Fibroblast of skin of scalp (primary cell): ENCODE measurements at places on chromosomes 3 and 15.
A peak's percentile ranks its signal among the peaks of the same experiment; 100 is the strongest.

DNA sequence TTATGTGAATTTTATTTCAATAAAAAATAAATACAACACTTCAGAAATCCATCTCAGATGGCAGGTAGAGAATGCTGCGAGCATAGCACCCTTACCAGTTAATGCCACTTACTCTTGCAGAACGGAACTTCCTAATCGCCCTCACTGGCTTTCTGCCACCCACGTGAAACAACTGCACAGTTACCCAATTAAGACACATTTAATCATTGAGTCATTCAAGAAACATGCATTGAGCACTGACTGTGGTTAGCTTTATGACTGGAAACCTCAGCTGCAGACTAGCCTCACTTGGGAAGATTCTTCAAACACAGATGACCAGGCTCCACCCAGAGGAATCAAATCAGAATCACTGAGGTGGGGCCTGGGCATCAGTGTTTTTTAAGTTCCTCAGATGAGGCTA is 5.6 kb upstream of the MFGE8 start:
- peak; percentile 98 for DNase-seq

DNA sequence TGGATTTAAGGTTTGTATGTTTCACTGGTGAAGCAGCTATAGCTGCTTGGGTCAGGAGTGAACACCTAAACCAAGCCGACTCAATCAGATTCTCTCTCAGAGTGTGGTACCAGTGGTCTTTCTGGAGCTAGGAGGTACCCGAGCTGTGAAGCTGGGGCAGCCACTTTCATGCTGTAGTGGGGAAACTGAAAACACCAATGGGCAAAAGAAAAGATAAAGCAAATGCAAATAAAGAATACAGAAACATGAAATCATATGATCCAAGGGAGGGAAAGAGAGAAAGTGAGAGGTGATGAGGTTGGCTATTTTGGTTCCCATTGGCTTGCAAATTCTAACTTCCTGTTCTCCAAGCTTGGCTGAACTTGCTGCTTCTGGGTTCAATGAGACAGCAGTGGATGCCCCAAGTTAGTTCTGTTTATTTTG is 212.3 kb upstream of the CFAP20DC start:
- DNase-seq: no peak

DNA sequence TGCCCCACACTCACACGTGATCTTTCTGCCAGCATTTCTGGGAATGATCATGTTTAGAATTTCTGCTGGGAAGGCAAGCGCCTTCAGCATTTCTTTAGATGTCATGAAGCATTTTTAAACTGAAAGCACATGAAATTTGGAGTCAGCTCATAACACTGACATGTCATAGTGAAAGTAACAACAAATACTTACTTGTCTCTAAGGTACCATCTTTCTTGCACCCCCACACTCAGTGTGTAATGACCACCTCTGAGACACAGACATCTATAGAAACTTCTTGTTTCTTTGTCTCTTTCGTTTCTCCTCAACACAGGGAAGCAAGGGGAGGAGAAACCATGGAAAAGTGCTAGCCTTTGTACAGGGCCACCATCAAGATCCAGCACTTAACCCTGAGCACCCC is 171.7 kb downstream of the RORA start:
- no peak for DNase-seq

GRCh38 chr3:184350618-184351017 is 10.8 kb downstream of the CLCN2 start:
- DNase-seq: peak; percentile 20

- DNase-seq: no peak
Measured at GRCh38 chr3:149009732-149010131, 18.4 kb downstream of the GYG1 start.

DNA sequence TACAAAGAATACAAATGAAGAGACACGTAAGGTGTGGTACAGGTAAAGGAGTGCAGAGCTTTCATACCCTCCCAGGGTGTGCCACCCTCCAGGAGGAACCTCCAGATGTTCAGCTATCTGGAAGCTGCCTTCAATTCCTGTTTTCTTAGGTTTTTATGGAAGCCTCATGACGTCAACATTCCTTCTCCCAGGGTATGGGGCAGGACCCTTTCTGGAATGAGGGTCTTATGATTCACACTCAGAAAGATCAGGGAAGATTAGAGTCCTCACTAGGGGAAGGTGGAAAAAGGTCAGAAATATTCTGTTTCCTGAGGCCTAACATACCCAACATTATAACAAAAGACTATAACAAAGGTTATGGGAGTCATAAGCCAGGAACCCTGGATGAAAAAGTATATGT is 99.8 kb upstream of the PLCL2 start:
- DNase-seq: no peak

- peak; percentile 81 for DNase-seq
Measured at GRCh38 chr15:96276438-96277210, 53.9 kb upstream of the NR2F2 start.
